ENCODE measurements at places on chromosomes 5 and 9.

DNA sequence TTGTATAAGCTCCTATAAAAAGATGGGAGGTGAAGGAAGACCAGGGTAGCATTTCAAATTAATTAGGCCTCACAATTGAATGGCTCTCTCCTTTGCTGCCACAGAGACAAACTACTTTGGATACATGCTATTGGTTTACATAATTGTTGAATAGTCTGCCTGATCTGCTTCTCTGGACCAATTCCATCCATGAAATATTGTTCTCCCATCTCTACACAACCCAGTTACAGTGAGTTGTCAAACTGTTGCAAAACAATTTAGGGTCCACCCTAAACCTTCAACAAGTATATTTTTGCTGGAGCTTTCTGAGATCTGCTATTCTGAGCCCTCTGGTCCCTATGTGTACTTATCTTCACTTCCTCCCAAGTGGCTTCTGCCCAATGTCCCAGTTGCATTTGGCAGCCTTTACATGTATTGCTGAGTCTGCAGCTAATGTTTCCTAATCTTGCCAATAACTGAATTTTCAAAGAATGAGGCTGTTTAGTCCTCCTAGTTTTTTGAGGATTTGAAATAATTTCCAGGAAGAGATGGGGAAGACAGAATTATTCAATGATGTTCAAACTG is 38.9 kb downstream of the AGTPBP1 start:
- no peak for DNase-seq

DNA sequence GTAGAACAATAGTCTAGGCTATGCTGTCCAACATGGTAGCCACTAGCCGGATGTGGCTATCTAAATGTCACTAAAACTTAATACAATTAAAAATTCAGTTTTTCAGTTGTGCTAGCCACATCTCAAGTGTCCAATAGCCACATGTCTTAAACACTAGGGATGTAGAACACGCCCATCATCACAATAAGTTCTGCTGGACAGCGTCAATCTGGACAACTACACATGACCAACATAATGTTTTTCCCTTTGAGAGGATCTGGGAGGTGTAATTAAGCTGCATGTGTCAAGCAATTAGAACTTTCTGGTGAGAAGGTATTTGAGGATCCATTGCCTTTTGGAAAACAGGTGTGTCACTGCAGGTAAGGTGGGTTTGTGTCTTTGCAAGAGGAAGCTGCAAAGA is 424.6 kb upstream of the WWC1 start:
- no peak for DNase-seq

GRCh38 chr9:89112243-89112642 is 66.4 kb downstream of the SHC3 start:
- DNase-seq: no peak

- DNase-seq: peak; percentile 56
These were observed 2.0 kb upstream of the PFN3 start for GRCh38 chr5:177402271-177403043.

GRCh38 chr5:33531824-33532223 is 91.1 kb downstream of the TARS1 start:
- no peak for DNase-seq

DNA sequence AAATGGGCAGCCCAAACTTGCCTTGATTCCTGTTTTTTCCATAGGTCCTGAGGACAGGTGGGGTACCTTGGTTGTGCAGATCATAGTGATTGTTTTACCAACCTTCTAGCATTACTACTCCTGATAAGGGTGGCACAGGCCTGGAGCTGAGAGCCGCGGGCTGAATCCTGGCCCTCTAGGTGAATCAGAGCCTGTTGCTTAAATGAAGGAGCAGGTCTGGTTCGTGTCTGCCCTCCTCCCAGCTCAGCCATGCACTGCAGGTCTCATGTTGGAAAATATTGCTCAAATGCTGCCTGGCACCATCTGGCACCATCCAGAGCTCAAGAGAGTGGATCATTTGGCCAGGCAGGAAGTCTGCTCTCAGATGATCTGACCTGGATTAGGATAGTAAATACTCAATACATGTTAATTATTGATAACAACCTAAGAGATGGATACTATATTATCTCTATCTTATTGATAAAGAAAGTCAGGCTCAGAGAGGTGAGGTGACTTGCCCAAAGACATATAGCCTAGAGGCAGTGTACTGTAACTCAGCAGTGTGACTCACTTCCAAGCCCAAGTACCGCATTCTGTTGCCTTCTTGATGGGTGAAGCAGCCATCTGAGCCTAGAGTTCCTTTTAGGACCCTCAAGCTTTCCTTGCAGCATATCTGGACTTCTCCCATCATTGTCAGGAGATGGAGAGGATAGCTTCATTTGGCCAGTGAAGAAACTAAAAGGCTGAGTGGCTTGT is 104.3 kb upstream of the PITX1 start:
- no peak for DNase-seq

Measured in neuronal stem cell (in vitro differentiated cells).